IPS DF 6.9 (cell line): ENCODE measurements at places on chromosomes 7 and 10.

GRCh38 chr7:30163231-30163894 lies 28.6 kb downstream of the MTURN start:
- no peak for DNase-seq

DNA sequence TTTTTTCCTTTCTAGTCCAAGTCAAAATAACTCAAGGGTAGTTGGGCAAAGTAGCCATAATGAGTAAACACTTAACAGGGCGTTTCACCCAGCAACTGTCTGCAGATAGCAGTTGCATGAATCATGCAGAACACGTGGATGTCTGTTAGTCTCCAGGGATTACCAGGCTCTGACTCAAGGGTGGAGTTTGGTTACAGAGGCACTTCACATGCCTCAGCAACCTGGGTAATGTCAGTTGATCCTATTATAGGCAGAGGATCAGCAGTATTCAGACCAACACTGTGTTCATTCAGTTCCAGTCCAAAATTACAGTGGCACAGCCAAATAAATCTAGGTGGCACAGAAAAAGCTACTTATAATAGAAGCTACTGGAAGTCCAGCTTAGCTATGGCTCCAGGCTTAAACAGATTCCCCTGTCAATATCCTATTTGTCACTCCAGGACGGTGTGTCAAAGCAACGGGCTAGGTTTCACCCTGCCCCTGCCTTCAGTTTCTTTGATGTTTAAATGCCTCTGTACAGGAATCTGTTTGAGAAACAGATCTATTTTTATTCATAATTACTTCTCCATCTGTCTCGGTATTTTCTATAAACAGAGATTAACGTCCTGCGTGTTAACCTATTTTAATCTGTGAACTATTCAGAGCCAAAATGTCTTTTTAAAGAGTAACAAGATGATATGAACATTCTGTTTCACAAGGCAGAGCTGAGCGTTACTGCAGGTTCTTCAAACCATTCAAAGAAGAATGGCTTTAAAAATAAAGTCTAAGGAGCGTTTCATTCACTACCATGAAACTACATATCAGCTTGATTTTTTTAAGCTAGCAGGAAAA lies 162.6 kb upstream of the AKR1E2 start:
- no peak for DNase-seq

DNA sequence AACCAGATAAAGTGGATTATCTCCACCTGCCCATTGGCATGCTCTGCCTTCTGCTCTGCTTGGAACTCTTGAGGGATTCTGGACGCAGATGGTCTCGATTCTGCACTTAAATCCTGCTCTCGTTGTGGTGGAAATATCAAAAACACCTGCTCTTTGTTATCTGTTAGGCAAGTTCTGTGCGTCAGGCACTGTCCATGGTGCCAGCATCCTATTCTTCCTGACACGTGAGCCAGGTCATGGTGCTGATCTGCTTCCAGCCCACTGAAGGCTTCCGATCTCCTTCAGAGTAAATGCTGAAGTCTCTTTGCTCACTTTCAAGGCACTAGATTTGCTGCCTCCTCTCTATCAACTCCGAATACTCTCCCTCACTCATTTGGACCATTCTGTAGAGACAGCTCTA lies 505.6 kb downstream of the HTR7 start:
- DNase-seq, result no peak

GRCh38 chr10:127145173-127145572 lies 51.2 kb downstream of the INSYN2A start:
- no peak for DNase-seq

GRCh38 chr10:86343761-86344160 lies 22.8 kb downstream of the GRID1 start:
- no peak for DNase-seq

DNA sequence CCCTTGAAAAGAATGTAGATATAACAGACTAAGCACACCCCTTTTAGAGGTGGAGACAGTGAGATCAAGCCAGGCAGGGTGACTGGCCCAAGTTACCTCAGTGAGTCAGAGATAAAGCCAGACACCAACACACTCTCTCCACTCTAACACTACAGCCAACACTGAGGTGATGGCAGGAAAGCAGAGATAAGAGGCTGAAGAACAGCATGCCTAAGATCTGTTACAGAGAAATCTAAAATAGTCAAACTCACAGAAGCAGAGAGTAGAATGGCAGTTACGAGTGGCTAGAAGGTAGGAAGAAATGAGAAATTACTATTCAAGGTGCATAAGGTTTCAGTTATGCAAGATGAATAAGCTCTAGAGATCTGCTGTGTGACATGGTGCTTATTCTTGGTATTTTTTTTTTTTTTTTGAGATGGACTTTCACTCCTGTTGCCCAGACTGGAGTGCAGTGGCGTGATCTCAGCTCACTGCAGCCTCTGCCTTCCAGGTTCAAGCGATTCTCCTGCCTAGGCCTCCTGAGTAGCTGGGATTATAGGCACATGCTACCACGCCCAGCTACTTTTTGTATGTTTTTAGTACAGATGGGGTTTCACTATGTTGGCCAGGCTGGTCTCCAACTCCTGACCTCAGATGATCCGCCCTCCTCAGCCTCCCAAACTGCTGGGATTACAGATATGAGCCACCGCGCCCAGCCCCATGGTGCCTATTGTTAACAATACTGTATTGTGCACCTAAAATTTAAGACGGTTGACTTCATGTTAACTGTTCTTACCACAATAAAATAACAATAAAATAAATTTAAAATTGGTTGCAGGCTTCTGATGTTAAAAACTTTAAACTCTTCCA lies 28.7 kb downstream of the ICA1 start:
- DNase-seq, result no peak

GRCh38 chr10:76453997-76454396 lies 1022.6 kb downstream of the LRMDA start:
- DNase-seq, result no peak

DNA sequence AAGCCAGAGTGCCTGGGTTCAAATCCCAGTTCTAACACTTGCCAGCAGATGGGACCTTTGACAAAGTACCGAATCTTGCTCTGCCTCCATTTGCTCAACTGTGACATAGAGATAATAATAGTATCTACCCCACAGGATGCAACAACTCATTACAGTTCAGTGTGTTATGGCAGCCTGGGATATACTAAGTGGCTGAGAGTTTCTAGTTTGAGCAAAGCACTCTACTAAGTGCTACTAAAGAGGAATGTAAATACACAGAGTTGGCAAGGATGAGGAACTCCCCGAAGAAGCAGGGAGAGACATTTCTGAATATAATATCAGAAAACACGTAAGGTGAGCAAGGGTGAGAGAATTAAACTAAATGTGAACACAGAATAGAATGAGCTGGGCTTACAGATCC lies 243.2 kb downstream of the ARHGAP21 start:
- no peak for DNase-seq

- DNase-seq, result no peak
Measured at GRCh38 chr10:34018784-34019183, 684.3 kb upstream of the NRP1 start.

DNA sequence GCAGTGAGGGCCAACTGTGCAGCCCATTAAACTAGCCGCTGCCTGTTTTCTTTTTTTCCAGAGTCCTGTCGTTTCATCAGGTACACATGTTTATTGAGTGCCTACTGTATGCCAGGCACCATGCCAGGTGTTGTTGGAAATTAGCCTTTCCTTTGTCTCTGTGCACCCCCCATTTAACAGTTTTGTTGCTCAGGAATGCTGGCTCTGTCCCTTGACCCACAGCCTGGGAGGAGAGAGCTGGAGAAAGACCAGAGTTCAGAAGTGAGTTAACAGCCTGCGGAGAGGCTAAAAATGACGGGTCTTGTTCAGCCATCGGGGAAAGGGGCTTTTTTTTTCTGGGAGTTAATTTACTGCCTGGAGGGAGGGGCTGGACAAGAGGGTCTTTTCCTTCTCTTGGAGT lies 1.3 kb downstream of the LRMDA start:
- no peak for DNase-seq

DNA sequence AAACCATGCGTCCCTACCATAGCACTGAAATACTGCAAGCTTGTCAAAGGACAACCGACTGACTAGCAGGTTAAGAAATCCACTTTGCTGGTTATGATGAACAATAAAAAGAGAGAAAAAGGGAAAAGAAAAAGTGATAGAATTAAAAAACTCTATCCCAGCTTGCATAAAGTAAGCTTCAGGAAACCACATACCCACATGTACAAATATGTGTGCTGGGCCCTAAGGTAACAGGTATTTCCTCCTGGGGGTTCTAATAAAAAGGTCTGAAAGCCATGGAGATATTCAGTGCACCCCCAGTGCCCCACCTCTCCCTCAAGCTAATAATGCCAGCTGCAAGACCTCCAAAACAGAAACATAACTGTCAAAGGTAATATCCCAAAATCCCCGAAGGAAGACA lies 248.6 kb upstream of the KLF14 start:
- DNase-seq, result no peak

GRCh38 chr10:3770611-3771110 lies 14.3 kb downstream of the KLF6 start:
- DNase-seq, result no peak

GRCh38 chr7:94410413-94411187 lies 15.9 kb downstream of the COL1A2 start:
- DNase-seq, result no peak

DNA sequence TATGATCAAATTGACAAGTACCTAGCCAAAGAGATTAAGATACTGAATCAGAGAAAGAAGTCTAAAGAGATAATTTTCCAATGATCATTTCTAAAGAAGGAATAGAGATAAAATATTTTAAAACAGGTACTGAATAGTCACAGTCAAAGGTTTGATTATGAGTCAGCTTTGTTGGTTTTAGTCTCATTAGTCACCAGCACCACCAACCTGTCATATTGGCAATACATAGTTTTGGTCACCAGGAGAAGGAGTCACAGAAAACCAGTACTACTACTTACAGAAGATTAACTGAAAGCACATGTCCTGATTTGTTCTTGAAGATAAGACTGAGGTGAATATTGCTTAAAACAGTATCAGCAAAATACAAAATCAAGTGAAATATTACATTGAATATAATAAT lies 34.6 kb downstream of the ZEB1 start:
- DNase-seq, result no peak

GRCh38 chr10:34808801-34809745 lies 6.0 kb downstream of the PARD3 start:
- DNase-seq, result no peak

GRCh38 chr10:96400465-96400864 lies 41.7 kb upstream of the OPALIN start:
- DNase-seq, result no peak

GRCh38 chr10:47241256-47241655 lies 58.7 kb upstream of the GDF10 start:
- no peak for DNase-seq

GRCh38 chr10:6678956-6679355 lies 98.9 kb upstream of the PRKCQ start:
- DNase-seq, result no peak

DNA sequence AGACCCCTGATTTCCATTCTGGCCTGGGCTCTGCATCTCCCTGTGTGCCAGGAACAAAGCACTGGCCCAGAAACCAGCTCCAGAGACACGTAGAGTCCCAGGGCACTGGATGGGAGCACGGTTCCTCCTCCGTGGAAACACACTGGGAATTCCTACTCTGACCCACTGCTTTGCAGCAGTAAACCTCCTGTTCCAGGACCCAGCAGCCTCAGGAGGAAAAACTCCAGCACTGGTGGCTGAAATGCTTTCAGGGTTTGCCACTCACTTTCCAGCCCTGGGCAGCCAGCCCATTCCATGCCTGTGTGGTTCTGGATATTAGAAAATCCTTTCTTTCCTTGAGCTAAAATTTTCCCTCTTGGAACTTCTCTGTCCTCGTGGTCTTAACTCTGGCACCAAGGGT lies 58.0 kb downstream of the FAM171A1 start:
- no peak for DNase-seq

DNA sequence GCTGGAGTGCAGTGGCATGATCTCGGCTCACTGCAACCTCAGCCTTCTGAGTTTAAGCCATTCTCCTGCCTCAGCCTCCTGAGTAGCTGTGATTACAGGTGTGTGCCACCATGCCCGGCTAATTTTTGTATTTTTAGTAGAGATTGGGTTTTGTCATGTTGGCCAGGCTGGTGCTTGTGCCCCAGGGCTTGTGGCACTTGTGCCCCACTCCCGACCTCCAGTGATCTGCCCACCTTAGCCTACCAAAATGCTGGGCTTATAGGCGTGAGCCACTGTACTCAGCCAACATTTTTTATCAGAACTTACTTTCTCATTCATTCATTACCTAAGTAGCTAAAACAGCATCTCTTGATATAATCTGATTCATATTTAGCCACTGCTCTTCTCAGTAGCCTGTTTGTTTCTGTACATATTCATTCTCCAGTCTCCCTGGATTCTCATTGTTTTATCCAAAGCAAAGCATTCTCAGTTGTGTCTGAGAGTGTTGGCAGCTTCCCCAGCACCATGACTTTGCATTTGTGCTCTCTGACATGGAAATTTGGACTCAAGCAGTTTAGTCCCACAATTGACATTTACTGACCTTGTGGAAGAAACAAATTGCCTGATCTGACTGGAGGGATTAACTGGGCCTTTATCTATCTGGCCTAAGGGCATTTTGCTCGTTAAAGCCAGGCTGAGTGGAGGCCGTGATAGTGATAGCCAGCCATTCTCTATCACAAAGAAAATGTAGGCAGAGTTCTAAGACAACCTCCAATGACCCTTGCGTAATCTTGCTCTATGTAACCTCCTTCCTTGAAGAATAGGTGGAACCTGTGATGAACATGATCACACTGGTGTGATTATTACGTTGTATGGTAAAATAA lies 44.9 kb downstream of the AKR1B15 start:
- no peak for DNase-seq

DNA sequence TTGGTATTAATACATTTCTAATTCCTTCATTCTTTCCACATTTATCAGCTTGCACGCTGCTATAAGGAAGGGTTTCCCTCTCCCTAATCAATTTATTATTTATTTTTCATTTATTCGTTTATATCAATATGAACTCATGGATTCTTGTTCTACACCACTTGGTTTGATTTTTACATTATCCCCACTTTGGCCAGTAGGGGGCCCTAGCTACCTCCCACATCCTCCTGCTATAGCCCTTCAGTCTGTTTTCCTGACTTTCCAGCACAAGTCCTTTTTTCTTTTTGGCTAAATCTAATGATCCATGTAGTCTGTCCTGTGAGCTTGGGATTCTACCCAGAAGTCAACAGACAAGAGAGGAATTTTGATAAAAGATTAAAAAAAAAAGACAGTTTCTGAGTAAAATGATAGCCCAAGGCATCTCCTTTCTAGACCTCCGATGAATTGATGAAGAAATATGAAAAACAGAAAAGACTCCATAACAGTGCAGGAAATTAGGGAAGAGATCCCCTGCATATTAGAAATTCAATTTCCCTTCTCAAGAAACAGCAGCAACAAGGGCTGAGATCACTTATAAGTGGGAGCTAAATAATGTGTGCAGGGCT lies 47.7 kb downstream of the LYZL2 start:
- DNase-seq, result no peak

DNA sequence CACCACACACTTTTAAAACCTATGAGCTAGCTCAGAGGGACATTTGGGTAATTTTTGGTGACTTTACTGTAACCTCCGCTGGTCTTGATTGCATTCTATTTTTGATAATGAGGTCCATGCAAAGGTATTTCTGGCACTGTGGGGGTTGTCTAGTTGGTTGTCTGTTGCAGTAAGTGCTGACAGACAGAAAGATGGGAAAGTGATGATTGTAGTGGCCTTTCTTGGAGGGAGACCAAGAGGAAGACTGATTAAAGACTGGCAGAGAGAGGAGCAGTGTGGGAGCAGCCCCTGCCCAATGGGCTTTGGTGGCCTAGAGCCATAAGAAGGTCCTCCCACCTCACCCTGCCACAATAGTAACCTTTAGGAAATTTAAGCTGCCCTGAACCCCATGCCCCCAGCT lies 173.4 kb upstream of the CTBP2 start:
- no peak for DNase-seq

- no peak for DNase-seq
Measured at GRCh38 chr7:36852017-36852416, 127.7 kb upstream of the AOAH start.

GRCh38 chr10:14664345-14664744 lies 110.4 kb downstream of the FAM107B start:
- DNase-seq, result no peak
